ENCODE measurements at places on chromosomes 4 and X.

DNA sequence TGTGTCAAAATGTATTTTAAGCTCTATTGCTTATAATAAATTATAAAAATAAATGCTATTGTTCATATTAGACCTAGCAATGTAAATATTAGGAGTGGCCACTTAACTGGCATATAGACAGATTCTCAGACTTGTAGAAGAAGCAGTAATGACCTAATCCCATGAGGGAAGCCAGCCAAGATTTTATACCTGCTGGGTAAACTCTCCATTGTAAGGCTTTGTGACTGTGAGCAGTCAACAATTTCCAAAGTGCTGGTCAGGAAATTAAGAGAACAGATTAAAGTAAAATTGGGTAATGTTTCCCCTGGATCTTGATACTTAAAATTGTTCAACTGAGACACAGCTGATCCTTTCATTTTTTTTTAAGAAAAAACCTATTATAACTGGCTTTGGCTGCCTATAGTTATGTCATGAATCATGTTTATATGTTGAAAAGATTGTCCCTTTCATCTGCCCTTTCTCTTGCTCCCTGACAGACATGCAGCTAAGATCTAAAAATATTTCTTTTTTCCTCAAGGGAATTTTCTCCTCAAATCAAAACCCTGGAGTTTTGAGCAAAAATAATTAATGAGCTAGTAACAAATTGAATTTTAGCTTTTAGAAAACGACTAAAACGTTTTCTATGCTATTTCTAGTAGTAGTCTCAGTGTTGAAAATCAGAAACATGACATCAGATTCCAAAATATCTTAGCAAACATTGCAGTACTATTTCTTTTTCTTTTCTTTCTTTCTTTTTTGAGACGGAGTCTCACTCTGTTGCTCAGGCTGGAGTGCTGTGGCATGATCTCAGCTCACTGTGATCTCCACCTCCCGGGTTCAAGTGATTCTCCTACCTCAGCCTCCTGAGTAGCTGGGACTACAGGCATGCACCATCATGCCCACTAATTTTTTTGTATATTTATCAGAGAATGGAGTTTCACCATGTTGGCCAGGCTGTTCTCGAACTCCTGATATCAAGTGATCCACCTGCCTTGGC lies 77.9 kb downstream of the ADGRL3 start:
- DNase-seq = no peak

- DNase-seq = no peak
These were observed 61.5 kb upstream of the FAM241A start for GRCh38 chr4:112083587-112084347.

GRCh38 chr4:145797278-145797677 lies 117.3 kb downstream of the C4orf51 start:
- DNase-seq = no peak

- no peak for DNase-seq
These were observed 10.8 kb downstream of the CA5B start for GRCh38 chrX:15748841-15749240.

DNA sequence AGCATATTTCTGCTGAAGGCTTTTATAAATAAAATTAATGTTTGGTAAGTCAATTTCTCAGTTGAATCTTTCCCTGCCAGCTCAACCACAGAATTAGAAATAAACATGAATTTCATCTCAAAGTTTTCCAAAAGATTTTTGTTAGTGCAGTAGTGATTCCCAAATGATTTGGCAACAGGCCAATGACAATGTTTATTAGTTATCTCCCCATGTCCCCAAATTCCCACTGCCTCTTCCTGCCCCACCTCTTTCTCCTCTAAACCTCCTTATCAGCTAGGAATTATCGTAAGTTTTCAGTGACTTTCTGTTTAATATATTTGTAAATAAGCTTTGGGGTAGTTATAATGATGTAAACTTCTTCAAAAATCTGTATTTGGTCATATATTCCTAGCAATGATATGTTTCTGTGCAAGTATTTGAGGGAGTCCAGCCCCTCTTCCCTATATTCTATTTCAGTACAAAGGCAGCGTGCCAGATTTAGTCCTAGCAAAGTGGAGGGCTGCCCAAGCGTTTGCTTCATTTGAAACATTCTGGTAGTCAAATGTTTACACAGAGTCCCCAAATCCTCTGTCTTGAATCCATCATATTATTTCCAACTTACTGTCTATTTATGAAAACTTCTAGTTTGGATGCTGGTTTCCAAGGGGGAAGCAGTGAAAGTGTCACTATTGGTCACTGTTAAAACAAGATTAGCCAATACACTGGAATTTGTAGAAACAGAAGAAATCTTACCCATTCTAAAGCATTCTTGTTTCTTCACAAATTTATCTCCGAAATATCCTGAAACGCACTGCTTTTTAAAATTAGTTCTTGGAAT lies 33.7 kb upstream of the ANKRD50 start:
- DNase-seq = no peak

GRCh38 chr4:123390846-123391456 lies 5.6 kb upstream of the SPRY1 start:
- DNase-seq = no peak

GRCh38 chr4:115370012-115370411 lies 256.6 kb upstream of the NDST4 start:
- DNase-seq = no peak

Data from amygdala (tissue), 56 donors.